Suprapubic skin (tissue), 4 donors: ENCODE measurements at places on chromosomes 11 and 22.

GRCh38 chr11:2999464-2999998 lies 7.4 kb upstream of the NAP1L4 start:
- H3K4me3 ChIP-seq, result no peak overlapping the region
- peak overlapping the region; percentile 81 for H3K27ac ChIP-seq
- H3K27me3 ChIP-seq, result no peaks in the 10 kb centered on the region
- peaks cover 46% of the 10 kb centered on the region for H3K36me3 ChIP-seq
- H3K4me1 ChIP-seq, result peaks cover 47% of the 10 kb centered on the region
- peak; percentile 45 for DNase-seq

- H3K4me3 ChIP-seq, result no peak overlapping the region
- peaks cover 46% of the 10 kb centered on the region for H3K27me3 ChIP-seq
- H3K36me3 ChIP-seq, result no peaks in the 10 kb centered on the region
- no peak overlapping the region for H3K27ac ChIP-seq
Measured at GRCh38 chr22:37270928-37271650, 11.2 kb upstream of the CYTH4 start.

DNA sequence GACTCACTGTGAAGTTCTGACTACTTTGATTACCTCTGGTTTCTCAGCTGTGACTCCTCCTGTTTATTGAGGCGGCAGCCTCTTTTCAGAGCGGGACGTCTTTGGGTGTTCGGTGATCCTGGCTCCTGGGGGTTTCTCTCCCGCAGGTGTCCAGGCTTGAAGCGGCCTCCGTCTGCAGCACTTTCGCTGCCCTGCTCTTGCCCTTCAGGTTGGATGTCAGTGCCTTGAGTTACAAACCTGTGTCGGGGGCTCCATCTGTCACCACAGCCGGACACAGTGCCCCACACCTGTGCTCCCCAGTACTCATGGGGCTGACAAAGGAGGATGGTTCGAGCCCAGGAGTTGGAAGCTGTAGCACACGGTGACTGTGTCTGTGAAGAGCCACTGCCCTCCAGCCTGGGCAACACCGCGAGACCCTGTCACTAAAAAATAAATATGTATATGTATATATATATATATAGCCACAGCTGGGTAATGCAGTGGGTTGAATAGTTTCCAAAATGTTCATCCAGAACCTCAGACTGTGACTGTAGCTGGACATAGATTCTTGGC lies 104.1 kb downstream of the BRD1 start:
- no peak overlapping the region for H3K27ac ChIP-seq
- peaks cover 3% of the 10 kb centered on the region for H3K4me1 ChIP-seq
- H3K27me3 ChIP-seq, result peaks cover 62% of the 10 kb centered on the region
- H3K4me3 ChIP-seq, result no peak overlapping the region
- no peak for DNase-seq

DNA sequence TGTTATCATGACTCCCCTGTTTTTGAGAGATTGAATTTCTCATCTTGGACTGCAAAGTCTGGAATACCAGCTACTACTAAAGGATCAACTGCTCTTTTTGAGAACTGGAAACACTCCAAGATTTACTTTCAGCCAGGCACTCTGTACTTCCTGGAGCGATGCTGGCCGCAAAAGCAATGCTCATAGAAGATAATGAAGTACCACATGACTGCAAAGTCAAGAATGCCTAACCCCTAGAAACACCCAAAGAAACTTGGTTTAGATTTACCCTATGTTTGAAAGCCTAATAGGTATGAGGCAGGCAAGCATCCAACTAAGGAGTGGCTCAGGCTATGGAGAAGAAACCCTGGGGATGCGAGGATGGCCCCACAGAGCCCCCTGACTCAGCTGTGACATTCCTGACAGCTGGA lies 47.7 kb upstream of the ARHGAP20 start:
- peaks cover 8% of the 10 kb centered on the region for H3K4me1 ChIP-seq
- H3K36me3 ChIP-seq, result no peaks in the 10 kb centered on the region
- H3K27ac ChIP-seq, result no peak overlapping the region
- no peak for DNase-seq

DNA sequence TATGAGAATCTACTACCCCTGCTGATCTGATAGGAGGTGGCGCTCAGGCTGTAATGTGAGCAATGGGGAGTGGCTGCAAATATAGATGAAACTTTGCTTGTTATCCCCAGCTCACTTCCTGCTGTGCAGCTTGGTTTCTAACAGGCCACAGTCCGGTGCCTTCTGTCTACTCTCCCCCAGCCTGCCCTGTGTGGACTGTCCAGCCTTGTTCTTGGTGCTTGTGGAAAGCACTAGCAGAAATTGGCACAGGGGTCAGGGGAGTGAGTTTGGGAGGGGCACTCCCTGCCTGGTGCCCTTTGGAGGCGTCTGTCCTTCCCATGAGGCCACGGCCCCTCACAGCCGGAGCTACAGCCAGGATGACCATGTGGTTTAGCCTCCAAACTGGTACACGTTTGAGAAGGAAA lies 14.3 kb downstream of the MOV10L1 start:
- H3K27ac ChIP-seq, result no peak overlapping the region
- no peaks in the 10 kb centered on the region for H3K4me1 ChIP-seq
- H3K36me3 ChIP-seq, result no peaks in the 10 kb centered on the region
- H3K4me3 ChIP-seq, result no peak overlapping the region
- peak; percentile 46 for DNase-seq

GRCh38 chr11:57484141-57484710 lies 23.9 kb downstream of the RTN4RL2 start:
- H3K4me3 ChIP-seq, result no peak overlapping the region
- H3K4me1 ChIP-seq, result peaks cover 27% of the 10 kb centered on the region
- H3K27ac ChIP-seq, result no peak overlapping the region
- peaks cover 15% of the 10 kb centered on the region for H3K27me3 ChIP-seq
- H3K36me3 ChIP-seq, result peaks cover 46% of the 10 kb centered on the region
